Right cardiac atrium (tissue), 5 donors: ENCODE measurements at places on chromosomes 3 and 15. TPM values are rescaled to one million over a fixed set of nuclear protein-coding genes. Genes with fewer than 3 reads are reported as not detected.

The SAXO2 gene
- 1.9 TPM for total RNA-seq

The CP gene
- 24.5 TPM for total RNA-seq

The CHST14 gene
- 13.1 TPM for total RNA-seq

The GNAT1 gene
- total RNA-seq: not detected

The ADAMTS17 gene
- 6.5 TPM for total RNA-seq

The CEP19 gene
- 2.4 TPM for total RNA-seq

GRCh38 chr3:158312560-158313141 lies 202.8 kb downstream of the RSRC1 start:
- no peak for DNase-seq

- DNase-seq: no peak
These were observed 97.5 kb downstream of the SLC49A4 start for GRCh38 chr3:122892118-122892960.

DNA sequence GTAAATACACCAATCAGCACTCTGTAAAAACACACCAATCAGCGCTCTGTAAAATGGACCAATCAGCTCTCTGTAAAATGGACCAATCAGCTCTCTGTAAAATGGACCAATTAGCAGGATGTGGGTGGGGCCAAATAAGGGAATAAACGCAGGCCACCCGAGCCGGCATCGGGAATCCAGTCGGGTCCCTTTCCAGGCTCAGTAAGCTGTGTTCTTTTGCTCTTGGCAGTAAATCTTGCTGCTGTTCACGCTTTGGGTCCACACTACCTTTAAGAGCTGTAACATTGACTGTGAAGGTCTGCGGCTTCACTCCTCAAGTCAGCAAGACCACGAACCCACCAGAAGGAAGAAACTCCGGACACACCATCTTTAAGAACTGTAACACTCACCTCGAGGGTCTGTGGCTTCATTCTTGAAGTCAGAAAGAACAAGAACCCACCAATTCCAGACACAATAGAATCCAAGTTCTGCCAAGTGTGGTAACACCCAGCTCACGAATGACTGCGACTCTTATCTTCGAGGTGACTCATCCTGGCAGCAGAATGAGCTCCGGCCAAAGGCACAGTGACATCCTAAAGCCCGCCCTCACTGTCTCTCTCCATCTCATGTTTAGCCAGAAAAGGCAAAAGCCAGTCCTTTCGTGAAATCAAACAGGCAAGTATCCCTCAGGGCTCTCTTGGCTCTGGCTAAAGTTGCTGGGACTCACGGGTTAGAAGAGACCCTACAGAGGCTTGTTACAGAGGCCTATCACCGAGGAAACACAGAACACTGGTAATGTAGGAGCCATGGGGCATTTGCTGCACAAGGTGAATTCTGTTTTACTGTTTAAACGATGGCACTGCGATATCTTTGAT lies 155.2 kb downstream of the FAM43A start:
- no peak for DNase-seq

DNA sequence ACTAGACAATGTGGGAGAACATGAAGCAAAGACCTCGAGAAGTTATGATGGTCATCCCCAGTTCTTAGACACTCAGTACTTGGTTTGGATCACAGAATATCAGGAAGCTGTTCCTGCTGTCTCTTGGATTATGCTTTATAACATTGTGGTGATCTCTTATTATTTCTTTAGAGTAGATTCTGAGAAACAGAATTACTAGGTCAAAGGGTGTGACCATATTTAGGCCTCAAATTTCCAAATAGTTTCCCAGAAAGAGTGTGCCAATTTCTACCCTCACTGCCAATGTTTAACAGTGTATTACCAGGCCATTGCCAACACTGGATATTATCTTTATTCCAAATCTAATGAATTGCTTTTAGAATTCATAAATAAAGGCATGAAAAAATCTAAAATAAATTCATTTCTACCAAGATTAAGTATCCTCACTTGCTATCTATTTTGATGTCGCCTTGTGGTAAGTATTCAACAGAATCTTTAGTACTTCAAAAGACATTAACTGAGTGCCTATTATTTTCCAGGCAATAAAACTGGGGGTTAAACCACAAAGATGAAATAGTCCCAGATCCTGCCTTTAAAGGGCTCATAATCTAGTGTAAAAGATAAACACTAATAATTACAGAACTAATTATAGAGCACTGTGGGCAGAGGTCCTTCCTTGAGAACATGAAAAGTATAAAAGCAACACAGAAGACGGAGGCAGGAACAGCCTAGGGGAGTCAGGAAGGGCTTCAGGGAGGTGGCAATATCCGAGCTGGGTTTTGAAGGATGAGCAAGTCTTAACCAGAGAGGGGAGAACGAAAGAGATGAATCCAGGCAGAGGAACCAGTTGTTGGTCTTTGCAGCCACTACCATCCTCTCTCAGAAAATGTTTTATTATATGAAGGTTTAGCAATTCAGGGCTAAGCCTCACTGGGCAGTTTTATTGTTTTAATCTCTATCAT lies 86.8 kb downstream of the IGF2BP2 start:
- no peak for DNase-seq

DNA sequence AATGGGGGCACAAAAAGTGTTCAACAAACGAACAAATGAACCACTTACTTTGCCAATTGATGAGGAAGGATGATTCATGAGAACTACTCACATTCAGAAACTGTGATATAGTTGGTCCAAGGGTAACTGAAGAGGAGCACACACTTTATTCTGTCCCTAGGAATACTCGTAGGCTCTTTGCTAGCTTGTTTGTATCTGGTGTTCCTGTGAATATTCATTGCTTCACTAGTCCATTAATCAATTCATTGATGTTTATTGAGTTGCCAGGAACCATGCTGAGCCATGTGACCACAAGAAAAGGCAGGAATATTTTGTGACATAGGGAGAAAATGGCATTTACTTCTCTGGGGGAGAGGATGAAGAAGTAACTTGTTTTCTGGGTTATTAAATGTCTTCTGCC lies 338.3 kb downstream of the IL20RB start:
- no peak for DNase-seq

GRCh38 chr3:146090521-146090920 lies 70.5 kb downstream of the PLOD2 start:
- no peak for DNase-seq

- no peak for DNase-seq
These were observed 223.6 kb upstream of the CTNNB1 start for GRCh38 chr3:40975711-40976121.

- no peak for DNase-seq
These were observed 316.9 kb upstream of the ICE2 start for GRCh38 chr15:60795889-60796288.
